ENCODE measurements at places on chromosomes 11 and 22.

DNA sequence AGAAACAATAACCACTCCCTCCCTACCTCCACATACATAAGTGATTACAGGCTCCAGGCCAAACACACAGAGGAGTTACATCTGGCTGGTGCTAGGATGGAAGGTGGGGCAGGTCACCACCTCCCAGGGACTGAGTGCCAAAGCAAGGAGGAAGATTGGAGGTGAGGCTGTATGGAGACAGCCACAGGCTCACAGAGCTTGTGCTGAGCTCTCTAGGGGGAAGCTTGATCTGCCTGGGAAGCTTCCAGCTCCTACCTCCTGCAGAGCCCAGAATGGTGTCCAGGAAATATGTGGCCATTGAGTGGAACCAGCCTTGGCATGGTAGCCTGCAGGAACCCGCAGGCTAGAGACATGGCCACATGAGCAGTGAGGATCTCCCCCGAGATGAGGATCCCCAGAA lies 3.6 kb upstream of the MED15 start:
- no peak for DNase-seq

- DNase-seq: no peak
These were observed 96.8 kb downstream of the WNT7B start for GRCh38 chr22:45880091-45880715.

DNA sequence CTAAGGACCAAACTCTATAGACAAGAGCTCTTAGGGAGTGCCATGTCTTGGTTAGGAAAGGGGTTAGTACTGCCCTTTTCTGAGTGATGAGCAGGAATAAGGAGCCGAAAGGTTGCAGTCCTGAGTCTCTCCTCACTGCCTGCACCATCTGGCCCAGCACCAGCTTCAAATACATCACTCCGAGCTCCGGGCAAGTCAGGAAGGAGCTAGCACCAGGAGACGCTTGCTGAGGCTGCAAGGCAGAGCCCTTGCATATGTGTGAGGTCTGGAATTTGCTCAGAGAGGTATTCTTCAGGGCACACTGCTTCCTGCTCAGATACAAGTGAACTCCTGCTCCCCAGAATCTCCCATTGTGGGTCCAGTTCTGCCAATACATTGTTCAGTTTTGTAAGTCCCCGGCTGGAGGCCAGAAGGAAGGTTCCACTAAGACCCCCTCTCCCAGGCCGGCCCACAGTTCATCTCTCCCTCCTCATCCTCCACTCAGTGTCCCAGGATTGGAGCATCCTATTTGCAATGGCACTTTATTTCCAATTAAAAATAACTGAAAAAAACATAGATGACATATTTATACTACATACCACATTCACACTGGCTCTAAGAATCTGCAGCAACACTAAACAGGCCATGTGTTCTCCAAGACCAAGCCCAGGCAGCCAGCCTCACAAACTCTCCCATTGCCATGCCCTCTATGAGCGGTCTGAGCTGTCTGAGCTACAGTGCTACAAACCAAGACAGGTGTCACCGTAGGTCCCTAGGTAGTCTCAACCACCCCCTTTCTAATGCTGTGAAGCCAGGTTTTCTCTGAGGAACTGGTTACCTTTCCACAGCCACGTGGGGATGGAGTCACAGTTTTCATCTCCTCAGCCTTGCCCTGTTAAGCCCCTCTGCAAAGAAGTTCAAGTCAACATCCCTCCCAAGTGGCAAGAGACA lies 55.1 kb upstream of the SPATA19 start:
- DNase-seq: no peak

DNA sequence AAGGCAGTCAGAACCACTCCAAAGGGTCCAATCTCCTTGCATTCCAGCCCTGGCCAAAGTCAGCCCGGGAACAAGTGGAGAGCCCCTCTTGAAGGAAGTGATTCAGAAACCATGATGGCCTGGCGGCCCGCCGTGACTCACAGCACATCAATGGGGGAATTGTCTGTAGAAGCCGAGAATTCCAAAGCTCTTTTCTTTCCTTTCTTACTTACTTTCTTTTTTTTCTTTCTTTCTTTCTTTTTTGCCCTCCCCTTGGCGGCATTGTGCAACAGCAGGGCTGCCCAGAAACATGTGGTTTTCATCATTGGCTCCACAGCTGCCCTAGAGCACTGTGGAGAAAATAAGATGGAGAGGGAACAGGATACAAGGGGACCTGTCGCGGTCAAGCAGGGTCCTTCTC lies 140.2 kb upstream of the TIMP3 start:
- peak; percentile 76 for DNase-seq

GRCh38 chr11:113574171-113574570 lies 99.0 kb upstream of the DRD2 start:
- DNase-seq: no peak

DNA sequence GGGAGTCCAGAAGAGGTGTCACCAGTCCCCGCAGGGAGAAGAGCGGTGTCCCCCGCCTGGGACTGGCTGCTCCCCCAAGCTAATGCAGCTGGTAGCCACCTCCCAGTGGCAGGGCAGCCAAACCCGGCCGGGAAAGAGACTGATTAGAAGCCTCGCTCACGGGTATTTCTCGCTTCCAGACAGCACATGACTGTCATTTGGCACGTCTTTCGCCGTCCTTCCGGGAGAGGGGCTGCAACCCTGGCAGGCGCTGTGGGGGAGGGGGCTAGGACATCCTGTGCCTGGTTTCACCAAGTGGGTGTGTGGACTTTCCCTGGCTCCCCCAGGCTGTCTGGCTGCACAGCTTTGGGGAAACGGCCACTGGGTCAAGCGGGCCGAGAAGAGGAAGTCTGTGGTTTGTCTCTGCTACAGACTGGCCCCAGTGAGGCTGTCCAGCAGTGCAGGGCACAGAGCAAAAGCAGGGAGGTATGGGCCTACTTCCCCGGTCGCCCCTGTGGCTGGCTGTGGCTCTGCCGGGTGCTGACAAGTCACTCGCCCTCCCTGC lies 3.8 kb downstream of the CD81 start:
- no peak for DNase-seq
